Activated CD4-positive, alpha-beta T cell treated with anti-CD3 and anti-CD28 coated beads, Interleukin-2, amount 50 U/mL, for 16 hours (primary cell): ENCODE measurements at places on chromosomes 5 and 9.

DNA sequence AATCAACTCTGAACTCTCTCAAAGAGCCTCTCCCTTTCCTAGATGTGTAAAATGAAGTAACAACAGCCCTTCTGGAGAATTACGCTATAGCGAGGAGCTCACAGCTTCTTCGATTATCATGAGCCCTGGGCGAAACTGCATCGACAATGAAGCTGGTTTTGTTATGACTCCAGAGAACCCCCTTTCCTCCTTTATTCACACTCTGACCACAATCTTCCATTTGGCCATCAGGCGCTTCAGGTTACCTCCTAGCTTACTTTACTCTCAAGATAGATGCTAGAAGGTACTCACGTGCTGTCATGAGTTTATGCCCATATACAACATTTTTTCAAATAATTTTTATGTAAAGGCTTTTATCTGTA lies 362.7 kb upstream of the RFX3 start:
- peak; percentile 83 for DNase-seq

DNA sequence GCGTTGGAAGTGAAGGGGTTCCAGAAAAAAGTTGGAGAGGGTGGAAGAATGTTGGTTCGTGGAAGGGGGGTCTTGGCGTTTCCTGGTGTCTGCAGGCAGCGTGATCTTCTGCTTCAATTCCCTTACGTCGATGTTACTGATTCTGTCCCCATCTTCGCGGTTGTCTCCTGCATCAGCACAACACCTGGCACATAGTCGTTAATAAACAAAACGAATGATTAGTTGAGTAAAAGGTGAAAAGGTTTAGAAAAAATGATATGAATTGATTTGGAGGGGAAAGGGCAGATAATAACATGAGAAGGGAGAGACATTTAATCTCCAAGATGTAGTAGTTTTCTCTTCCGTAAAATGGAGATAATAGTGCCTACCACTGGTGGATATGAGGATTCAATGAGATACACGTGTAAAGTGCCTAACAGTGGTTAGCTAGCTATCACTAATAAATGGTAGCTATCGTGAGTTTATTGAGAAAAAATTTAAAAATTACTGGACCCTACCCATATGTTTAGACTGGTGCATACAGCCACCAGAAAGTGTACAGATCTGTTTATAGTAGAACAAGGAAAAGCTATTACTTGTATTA lies 556 bp downstream of the MTREX start:
- DNase-seq, result peak; percentile 25

- DNase-seq, result no peak
Observed at GRCh38 chr5:2995035-2995434, 243.6 kb upstream of the IRX2 start.

DNA sequence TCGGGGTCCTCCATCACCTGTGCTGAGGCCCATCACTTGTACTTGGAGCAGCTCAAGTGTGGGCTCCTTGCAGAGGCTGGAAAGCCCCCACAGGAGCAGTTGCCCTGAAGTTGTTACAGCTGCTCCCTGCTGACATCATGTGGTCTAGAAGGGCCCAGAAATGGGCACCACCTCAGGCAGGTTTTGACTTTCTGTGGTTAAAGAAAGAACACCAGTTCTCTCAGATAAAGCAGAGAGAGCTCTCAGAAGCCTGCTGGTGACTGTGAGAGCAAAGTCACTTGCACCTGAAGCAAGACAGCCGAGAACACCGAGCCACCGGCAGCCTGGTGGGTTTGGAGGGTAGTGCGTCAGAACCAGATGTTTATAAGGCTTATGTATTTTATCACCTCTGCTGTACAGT lies 70.4 kb downstream of the MVB12B start:
- peak; percentile 89 for DNase-seq

DNA sequence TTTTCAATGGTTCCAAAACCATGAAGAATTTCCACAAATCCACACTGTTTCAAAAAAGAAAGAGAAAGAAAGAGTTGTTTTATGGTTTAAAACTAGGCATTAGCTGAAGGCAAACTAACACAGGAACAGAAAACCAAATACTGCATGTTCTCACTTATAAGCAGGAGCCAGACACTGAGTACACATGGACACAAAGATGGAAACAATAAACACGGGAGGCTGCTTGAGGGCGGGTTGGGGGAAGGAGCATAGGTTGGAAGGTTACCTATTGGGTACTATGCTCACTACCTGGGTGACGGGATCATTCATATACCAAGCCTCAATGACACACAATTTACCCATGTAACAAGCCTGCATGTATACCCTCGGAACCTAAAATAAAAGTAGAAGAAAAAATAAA lies 45.0 kb downstream of the SEMA6A start:
- DNase-seq, result no peak

DNA sequence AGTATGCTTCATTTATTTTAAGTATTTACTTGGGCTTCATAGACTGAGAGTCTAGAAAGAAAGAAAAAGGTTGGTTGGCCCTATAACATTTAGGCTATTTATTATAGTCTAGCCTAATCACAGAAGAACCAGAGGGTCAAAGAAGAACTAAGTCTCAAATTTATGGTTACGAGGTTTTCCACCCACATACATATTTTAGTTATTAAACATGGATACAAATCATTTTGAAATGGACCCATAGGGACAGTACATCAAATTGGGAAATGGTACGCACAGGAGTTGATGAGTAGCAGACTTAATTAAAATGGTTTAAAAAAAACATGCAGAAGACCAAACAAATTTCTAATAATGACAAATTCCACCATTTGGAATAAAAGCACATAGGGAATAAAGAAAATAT lies 17.7 kb downstream of the SVEP1 start:
- DNase-seq, result no peak

DNA sequence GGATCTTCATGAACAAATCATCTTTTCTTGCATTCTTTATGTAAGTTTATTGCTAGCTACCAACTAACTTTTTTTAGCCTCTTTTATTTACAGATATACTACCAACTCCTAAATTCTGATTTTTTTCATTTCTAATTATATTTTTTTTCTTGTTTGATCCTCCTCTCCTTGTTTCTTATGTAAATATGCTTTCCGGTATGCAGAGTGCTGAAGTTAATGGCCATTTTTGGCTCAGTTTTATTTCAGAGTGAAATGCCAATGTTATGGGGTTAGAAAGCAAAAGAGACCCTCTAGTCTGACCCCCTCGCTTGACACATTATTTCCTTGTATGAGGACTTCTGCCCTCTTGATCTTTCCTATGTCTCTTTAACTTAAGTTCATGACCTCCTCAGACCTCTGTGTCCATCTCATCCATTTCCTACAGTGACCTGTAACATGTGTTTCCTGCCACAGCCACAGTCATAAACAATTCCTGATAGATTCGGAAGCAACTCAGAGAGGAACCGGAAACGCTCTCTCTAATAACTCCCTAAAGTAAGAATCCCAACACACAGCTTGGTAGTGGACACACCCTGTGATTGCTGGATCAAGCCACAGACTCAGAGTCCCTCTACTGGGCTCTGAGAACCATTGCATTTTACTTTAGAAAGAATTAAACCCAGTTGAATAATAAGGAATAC lies 42.9 kb upstream of the AFAP1L1 start:
- no peak for DNase-seq

DNA sequence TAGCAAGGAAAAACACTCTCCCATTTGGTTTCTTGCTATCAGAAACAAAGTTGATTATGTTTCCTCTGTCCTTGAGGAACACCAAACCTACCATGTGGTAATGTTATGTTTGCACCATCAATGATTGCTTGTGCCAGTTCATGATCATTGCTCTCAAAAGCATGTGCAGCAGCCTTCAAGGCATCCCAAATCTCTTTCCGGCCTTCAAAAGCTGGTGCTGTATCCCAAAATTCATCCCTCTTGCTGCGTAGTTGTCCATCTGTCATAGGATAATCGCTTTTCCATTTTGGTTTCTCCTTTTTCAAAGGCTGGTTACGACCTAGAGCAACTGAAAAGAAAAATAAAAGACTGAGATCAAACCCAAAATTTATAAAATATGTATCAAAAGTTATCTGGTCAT lies 40.1 kb downstream of the EFCAB9 start:
- no peak for DNase-seq

DNA sequence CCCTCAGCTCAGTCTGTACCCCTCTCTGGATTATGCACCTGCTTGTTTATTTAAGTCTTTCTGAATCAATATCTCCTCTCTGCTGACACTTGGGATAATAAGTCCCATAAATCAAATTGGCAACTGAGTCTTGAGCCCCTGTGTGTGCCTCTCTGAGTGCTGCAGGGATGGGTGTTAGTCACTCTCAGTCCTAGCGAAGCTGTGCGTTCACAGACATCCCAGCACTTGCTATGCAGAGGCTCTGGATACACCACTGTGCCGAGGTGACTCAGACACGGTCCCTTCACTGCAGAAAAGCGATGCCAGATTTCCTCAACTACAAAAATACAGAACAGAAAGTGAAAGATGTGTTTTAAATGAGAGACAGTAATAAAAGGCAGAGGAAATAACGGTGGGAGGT lies 4.1 kb upstream of the KCNMB1 start:
- peak; percentile 34 for DNase-seq

DNA sequence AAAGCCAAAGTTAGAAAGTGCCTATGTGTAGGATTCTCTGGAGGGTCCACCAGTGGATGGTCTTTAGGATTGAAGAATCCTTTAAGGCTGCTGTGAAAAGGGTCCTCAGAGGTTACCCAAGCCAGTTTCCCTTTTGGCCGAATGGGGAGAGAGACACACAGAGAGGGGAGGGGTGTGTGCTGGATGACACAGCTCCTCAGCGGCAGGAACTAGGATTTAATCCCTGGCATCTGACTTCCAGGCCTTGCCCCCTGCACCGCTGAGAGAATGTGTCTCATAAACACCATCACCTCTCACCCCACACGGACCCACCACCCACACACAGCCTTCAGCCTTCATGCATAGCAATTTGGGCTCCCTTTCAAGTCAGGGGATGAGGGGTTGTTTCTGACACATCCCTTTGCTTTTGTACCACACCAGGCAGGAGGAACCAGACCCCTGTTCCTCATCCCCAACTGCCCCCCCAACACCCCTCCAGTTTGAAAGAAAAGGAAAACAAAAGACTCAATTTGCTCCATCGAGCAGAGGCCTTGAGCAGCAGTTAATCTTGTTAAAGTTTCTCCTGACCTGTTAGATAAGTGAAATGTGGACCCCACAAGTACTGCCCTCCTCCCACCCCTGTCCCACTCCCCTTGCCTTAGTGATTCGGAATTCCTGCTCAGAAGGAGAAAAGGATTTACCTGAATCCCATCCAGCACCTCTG lies 4.0 kb downstream of the PAPPA start:
- DNase-seq, result no peak

DNA sequence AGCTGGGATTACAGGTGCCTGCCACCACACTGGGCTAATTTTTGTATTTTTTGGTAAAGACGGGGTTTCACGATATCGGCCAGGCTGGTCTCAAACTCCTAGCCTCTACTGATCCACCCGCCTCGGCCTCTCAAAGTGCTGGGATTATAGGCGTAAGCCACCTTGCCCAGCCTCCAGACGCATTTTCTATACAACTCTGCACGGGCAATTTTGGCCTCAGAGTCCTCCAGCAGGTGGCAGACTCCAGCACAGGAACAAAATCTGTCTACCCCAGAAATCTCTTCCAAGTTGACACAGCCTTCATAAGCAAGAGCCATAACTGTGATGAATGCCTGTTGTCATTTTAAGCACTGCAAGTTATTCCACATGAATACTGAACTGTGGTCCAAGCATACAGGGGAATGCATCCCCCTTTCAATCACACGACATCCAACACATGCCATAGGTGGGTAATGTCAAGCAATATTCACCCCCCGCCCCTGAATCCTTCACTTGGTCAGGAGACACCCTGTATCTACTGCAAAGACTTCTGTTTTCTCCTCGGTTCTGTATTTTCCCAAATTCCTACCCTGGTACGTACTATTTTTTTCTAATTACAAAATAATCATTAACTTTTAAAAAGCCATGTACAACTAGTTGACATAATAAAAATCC lies 50.8 kb downstream of the ALDH7A1 start:
- DNase-seq, result peak; percentile 41

- no peak for DNase-seq
Observed at GRCh38 chr5:37121027-37121426, 128.1 kb downstream of the CPLANE1 start.
